ENCODE measurements at places on chromosomes 5 and 9.

- H3K4me1 ChIP-seq: no peaks in the 10 kb centered on the region
- no peak overlapping the region for H3K4me3 ChIP-seq
- no peak for DNase-seq
- no peaks in the 10 kb centered on the region for H3K36me3 ChIP-seq
- H3K27me3 ChIP-seq: no peaks in the 10 kb centered on the region
Measured at GRCh38 chr9:124743686-124744348, 27.3 kb downstream of the NR6A1 start.

DNA sequence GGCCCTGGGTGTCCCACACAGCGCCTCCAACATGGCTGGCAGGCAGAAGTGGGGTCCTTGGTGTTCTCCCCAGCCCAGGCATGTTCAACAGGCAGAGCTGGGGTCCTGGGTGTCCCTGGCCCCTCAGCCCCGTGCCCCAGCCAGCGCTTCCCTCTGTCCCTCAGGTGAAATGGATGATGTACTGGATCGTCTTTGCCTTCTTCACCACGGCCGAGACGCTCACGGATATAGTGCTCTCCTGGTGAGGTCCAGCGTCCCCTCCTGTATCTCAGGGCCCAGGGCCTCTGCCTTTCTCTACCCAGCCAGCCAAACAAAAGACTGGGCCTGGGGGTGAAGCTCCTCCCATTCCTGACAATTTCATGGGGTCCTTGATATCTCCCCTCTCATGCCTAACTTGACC, 2.4 kb downstream of the REEP2 start:
- no peaks in the 10 kb centered on the region for H3K27me3 ChIP-seq
- peaks cover 10% of the 10 kb centered on the region for H3K36me3 ChIP-seq
- peaks cover 12% of the 10 kb centered on the region for H3K4me1 ChIP-seq
- no peak overlapping the region for H3K4me3 ChIP-seq
- no peak overlapping the region for H3K27ac ChIP-seq

GRCh38 chr9:112505607-112506006, 19.0 kb downstream of the KIAA1958 start:
- no peak overlapping the region for H3K27ac ChIP-seq
- peaks cover 2% of the 10 kb centered on the region for H3K36me3 ChIP-seq
- DNase-seq: no peak
- H3K27me3 ChIP-seq: no peaks in the 10 kb centered on the region
- no peaks in the 10 kb centered on the region for H3K4me1 ChIP-seq

DNA sequence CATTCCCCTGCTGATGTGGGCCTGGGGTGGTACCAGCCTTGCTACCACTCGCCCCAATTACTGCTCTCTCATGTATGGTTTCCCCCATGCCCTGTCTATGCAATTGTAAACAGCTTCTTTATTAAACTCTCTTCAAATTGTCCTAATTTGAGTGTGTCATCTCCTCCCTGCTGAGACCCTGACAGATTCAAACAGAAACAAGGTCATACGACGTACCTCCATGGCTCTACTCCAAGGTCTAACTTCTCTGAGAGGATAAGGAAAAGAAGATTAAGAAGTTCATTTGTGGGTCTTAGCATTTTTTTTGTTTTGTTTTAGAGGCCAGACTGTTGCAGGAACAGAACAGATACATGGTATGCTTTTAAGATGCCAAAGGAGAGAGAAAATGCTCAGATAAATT, 38.0 kb downstream of the ABITRAM start:
- no peak for DNase-seq
- H3K36me3 ChIP-seq: no peaks in the 10 kb centered on the region
- H3K27ac ChIP-seq: no peak overlapping the region
- H3K27me3 ChIP-seq: no peaks in the 10 kb centered on the region
- no peak overlapping the region for H3K4me3 ChIP-seq
- no peaks in the 10 kb centered on the region for H3K4me1 ChIP-seq

DNA sequence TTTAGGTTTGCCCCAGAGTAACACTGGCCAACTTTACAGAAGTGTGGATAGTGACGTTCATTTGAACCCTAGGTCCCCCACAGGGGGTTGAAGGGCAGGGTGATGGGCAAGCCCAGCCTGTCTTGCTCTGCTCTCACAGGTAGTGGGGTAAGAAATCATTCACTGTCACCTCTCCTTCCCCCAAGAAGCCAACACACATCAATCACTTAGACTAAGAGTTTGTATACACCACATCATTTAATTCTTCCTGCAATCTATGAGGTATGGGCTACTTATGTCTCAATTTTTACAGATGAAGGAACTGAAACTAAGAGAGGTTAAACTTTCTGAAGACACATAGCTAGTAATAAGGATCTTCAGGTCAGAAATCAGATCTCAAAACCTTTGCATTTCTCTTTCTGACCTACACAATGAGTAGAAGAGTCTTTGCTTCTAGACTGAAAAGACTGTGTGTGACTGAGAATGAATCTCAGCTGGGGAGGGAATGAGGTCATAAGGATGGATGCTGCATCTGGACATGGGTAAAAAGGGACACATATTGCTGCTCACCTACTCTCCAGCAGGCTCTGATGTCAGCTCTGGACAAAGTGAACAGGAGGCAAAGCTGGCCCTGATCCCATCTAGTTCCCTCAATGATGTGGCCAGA, 81.0 kb upstream of the EQTN start:
- H3K36me3 ChIP-seq: no peaks in the 10 kb centered on the region
- H3K4me3 ChIP-seq: peak overlapping the region; percentile 68
- peaks cover 75% of the 10 kb centered on the region for H3K4me1 ChIP-seq
- no peak for DNase-seq
- peak overlapping the region; percentile 88 for H3K27ac ChIP-seq

GRCh38 chr5:13403351-13403750, 541.1 kb downstream of the DNAH5 start:
- no peaks in the 10 kb centered on the region for H3K4me1 ChIP-seq
- no peak overlapping the region for H3K27ac ChIP-seq
- H3K36me3 ChIP-seq: no peaks in the 10 kb centered on the region
- H3K4me3 ChIP-seq: no peak overlapping the region
- no peak for DNase-seq

- H3K4me3 ChIP-seq: peak overlapping the region; percentile 19
- DNase-seq: no peak
- H3K27ac ChIP-seq: no peak overlapping the region
Measured at GRCh38 chr5:93607367-93608258, 24.6 kb downstream of the NR2F1 start.

GRCh38 chr9:123485216-123485615, 129.2 kb downstream of the CRB2 start:
- no peak overlapping the region for H3K4me3 ChIP-seq
- DNase-seq: no peak
- peaks cover 3% of the 10 kb centered on the region for H3K36me3 ChIP-seq
- H3K4me1 ChIP-seq: no peaks in the 10 kb centered on the region
